ENCODE measurements at places on chromosomes 6 and 20.

- no peak for DNase-seq
These were observed 39.2 kb downstream of the DYNLT1 start for GRCh38 chr6:158605266-158605878.

GRCh38 chr6:141677598-141678211 lies 455.0 kb upstream of the GJE1 start:
- no peak for DNase-seq

DNA sequence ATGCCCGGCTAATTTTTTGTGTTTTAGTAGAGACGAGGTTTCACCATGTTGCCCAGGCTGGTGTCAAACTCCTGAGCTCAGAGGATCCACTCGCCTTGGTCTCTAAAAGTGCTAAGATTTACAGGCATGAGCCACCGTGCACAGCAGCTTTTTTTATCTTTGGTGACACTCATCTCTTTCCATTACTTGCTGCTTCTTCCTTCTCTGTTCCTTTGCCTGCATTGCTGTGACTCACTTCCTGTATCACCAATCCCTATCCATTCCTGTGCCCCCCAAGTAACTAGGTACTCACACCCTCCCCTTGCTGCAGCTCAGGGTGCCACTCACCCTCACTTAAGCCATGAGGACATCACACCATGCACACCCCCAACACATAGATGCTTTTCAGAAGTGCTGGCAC lies 24.6 kb downstream of the KHDC1L start:
- DNase-seq: no peak

GRCh38 chr20:21360705-21361104 lies 36.6 kb downstream of the NKX2-4 start:
- no peak for DNase-seq
